ENCODE measurements at places on chromosomes 16 and 17.

DNA sequence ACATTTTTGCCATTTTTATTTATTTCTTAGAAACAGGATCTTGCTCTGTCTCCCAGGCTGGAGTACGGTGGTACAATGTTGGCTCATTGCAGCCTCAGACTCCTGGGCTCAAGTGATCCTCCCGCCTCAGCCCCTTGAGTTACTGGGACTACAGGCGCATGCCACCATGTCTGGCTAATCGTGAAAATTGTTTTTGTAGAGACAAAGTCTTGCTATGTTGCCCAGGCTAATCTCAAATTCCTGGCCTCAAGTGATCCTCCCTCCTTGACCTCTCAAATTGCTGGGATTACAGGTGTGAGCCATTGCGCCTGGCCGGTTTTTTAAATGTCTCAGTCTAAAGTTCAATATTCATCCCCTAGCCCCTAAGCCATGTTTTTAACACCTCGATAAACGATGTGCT lies 182.8 kb upstream of the CACNG3 start:
- no peak for DNase-seq
- no peaks in the 10 kb centered on the region for H3K36me3 ChIP-seq
- H3K4me3 ChIP-seq, result no peak overlapping the region
- H3K27ac ChIP-seq, result no peak overlapping the region
- no peaks in the 10 kb centered on the region for H3K4me1 ChIP-seq
- no peaks in the 10 kb centered on the region for H3K27me3 ChIP-seq

DNA sequence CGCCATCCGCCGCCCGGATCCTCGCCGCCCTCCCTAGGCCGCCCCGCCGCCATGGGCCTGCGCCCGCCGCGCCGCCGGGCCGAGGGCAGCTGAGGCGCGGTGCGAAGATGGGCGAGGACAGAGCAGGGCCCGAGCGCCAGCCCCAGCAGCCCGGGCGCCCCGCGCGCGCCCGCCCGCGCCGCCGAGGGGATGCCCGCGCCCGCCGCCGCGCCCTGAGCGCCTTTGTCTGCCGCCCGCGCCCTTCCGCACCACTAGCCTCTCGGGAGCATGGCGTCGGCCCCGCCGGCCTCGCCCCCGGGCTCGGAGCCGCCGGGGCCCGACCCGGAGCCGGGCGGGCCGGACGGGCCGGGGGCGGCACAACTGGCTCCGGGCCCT lies 278 bp downstream of the RAB11FIP3 start:
- H3K27me3 ChIP-seq, result no peaks in the 10 kb centered on the region
- H3K4me1 ChIP-seq, result peaks cover 27% of the 10 kb centered on the region
- peak overlapping the region; percentile 78 for H3K4me3 ChIP-seq
- H3K36me3 ChIP-seq, result no peaks in the 10 kb centered on the region
- peak overlapping the region; percentile 91 for H3K27ac ChIP-seq

GRCh38 chr17:36937001-36937958 lies at the start of gene LHX1:
LHX1 (plus strand) TSS chr17:36937475; CDS start chr17:36938198, 723 bp downstream.
- H3K27me3 ChIP-seq, result peaks cover 86% of the 10 kb centered on the region
- no peak within 1 kb of the TSS for H3K4me3 ChIP-seq
- H3K36me3 ChIP-seq, result no peaks in the 10 kb centered on the region
- peaks cover 88% of the 10 kb centered on the region for H3K4me1 ChIP-seq

DNA sequence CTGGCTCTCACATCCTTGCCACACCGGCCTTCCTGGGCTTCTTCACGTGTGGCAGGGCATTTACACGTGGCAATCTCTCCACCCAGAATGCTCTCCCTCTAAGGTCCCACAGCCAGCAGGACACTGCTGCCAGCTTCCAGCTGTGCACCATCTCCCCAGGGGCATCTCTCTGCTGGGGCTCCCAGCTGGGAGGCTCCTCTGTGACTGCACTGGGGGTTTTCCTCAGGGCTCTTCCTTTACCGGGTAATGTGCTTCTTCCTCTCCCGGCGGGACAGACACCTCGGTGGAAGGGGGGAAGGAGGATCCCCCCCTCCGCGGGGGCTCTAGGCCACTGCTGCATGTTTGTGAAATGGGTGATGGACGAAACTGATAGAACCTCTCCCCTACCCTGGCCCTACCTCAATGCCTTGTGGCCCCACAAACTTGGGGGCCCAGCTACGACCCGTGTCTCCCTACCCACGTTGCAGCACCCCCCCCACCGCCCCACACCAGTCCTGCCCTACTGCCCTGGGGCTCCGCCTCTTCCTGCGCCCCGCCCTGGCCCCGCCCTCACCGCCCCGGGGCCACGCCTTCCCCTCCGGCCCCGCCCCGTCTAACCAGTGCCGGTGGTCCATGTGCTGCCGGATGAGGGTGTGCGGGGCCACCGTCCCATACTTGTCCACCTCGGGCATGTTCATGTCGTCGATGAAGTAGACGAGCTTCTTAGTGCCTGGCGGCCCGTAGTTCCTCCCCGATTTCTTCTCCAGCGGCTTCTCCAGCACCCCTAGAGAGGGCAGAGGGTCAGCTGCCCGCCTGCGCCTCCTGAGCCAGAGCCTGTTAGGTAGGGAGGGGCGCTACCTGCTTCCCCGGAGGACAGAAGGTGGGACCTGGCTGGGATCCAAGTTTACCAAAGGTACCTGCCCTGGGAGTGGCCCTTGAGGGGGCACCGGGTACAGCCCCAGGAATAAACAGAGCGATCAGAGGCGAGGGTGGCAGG lies 92.6 kb downstream of the DNAH17 start:
- no peaks in the 10 kb centered on the region for H3K27me3 ChIP-seq
- H3K4me1 ChIP-seq, result peaks cover 11% of the 10 kb centered on the region
- H3K36me3 ChIP-seq, result no peaks in the 10 kb centered on the region
- no peak overlapping the region for H3K27ac ChIP-seq
- no peak overlapping the region for H3K4me3 ChIP-seq

GRCh38 chr16:67470359-67470758 lies 10.6 kb downstream of the ATP6V0D1 start:
- DNase-seq, result peak; percentile 53
- peak overlapping the region; percentile 37 for H3K27ac ChIP-seq
- H3K36me3 ChIP-seq, result no peaks in the 10 kb centered on the region
- H3K4me1 ChIP-seq, result peaks cover 76% of the 10 kb centered on the region
- no peaks in the 10 kb centered on the region for H3K27me3 ChIP-seq
